ENCODE measurements at places on chromosomes 13 and 19.

- no peak for DNase-seq
These were observed 3.2 kb downstream of the PINLYP start for GRCh38 chr19:43578787-43579186.

GRCh38 chr13:45994752-45995151 lies 57.8 kb downstream of the ZC3H13 start:
- DNase-seq = no peak

- DNase-seq = no peak
These were observed 13.2 kb downstream of the ATCAY start for GRCh38 chr19:3893509-3894179.

DNA sequence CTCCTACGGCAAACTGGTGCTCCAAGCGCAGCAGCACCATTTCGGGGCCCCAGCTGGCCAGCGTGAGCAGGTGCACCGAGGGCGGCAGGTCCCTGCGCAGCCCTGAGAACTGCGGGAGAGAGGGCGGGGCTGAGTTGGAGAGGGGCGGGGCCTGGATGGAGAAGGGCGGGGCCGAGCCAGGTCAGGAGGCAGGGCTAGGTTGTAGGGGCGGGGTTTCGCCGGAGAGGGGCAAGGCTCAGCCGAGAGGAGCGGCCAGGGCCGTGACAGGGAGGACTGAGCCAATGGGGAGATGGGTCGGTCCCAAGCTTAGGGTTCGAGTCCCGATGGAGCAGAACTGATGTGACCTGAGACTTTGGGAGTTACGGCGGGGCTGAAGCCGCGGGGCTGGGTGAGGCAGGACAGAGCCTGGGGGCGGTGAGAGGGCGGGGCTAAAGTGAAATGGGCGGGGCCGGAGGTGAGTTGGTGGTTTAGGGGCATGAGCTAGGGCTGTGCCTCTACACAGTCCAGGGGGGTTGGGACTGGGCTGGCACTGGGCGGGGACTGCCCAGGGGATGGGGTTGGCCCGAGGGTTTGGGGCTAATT lies 19.0 kb downstream of the MAN2B1 start:
- DNase-seq = no peak

- DNase-seq = no peak
These were observed 4.9 kb downstream of the HRC start for GRCh38 chr19:49150106-49150943.

GRCh38 chr13:105048677-105049076 lies 1486.8 kb downstream of the EFNB2 start:
- DNase-seq = no peak

GRCh38 chr19:3213159-3213558 lies 11.3 kb upstream of the CELF5 start:
- no peak for DNase-seq

DNA sequence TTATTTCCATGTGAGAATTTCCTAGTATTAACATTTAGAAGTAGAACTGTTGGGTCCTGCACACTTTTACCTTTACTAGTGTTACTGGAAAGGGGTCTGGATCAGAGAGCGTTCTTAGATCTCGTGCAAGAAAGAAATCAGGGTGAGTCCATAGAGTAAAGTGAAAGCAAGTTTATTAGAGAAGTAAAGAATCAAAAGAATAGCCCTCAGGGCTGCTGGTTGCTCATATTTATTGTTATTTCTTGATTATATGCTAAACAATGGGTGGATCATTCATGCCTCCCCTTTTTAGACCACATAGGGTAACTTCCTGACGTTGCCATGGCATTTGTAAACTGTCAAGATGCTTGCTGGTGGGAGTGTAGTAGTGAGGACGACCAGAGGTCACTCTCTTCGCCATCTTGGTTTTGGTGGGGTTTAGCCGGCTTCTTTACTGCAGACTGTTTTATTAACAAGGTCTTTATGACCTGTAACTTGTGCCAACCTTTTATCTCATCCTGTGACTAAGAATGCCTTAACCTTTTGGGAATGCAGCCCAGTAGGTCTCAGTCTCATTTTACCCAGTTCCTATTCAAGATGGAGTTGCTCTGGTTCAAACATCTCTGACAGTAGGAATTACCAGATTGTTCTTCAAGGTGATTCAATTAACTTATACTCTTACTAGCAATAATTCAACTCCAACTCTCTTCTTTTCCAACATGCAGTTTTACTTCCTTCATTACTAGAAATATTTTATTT lies 27.4 kb downstream of the NDFIP2 start:
- no peak for DNase-seq

DNA sequence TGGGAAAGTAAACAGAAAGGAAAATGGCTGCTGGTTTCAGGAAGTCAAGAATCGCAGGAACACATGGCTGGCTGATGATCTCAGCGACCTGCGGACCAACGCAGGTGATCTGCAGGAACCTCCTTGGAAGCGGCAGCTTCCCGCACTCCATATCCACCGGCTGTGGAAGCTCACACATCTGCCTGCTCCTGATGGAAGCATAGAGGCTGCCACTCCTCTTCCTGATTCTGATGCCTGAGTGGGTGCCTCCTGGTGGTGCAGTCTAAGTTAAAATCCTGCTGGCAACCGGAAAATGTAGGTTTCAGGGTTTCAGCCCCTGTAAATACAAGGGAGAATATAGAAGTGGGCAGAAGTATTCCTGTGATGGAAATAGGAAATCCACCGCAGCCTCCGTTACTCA lies 75.5 kb downstream of the TNFSF13B start:
- DNase-seq = no peak

DNA sequence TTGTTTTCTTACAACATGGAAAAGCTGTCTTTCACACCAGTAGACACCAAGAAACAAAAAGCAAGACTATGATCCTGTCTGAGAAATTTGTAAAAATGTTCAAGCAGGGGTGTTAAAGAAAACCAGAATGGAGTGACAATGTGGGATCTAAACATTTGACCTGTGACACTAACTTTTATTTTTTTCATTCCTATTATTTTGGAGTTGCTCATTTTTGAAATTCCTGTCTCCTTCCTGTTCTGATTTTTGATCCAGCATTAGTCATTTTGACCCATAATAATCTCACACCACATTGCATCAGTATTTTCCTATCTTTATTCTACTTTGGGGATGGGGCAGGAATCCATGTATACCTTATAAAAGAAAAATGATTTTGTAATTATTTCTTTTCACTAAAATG lies 164.2 kb downstream of the DLEU7 start:
- no peak for DNase-seq

DNA sequence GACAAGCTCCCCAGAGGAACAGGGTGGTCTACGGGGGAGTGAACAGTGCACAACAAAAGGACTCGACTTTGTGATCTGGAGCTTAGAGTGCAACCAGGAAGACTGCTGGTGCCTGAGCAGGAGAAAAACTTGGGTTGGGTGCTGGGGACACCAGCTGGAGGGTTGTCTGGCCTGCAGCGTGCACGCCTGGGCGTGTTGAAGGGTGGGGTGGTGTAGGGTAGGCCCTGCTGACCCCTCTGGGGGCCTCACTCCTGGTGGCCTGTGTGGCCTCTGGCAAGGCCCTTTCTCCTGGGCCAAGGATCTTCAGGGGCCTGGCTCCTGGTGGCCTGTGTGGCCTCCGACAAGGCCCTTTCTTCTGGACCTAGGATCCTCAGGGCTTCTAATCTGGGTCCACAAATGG lies 4.7 kb upstream of the RSPH6A start:
- no peak for DNase-seq

DNA sequence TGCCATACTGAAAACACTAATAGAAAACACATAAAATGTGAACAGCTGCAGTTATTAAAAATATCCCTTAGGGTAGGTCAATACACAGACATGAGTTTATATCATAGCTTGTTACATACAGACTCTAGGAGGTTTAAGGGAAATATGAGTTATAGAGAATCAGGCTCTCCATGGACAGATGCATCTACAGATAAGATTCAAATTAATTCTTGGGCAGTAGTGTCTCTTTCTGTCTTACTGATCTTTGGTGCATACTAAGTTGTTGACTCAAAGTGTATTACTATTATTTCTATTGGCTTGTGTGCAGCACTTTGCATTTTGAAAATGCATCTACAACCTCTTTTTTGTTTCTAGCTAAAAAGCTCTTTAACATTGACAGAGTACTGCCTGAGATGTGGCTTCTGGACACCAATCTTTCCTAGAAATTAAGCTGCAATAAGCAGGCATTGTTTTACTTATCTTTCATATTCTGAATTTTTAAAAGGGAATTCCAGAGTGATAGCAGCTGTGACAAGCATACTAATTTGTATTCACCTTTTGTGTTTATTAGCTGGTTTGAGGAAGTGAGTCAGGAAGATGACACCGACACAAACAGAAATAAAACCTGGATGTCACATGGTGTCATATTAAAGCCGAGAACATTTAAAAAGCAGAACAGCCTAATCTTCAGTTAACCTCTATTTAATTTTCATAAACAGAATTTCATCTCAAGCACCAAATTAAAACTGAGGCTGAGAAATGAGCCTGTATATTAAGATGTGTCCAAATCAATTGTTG lies 399.0 kb downstream of the PCDH9 start:
- no peak for DNase-seq

All from activated CD8-positive, alpha-beta memory T cell treated with anti-CD3 and anti-CD28 coated beads for 1 hour (primary cell).